Osteoblast (primary cell): ENCODE measurements at places on chromosomes 5 and 9.

- H3K36me3 ChIP-seq, result no peaks in the 10 kb centered on the region
- no peak overlapping the region for H3K27ac ChIP-seq
- H3K4me3 ChIP-seq, result no peak overlapping the region
- no peak for DNase-seq
- H3K27me3 ChIP-seq, result no peaks in the 10 kb centered on the region
- no peaks in the 10 kb centered on the region for H3K4me1 ChIP-seq
Measured at GRCh38 chr9:108417312-108417711, 438.5 kb downstream of the ACTL7B start.

DNA sequence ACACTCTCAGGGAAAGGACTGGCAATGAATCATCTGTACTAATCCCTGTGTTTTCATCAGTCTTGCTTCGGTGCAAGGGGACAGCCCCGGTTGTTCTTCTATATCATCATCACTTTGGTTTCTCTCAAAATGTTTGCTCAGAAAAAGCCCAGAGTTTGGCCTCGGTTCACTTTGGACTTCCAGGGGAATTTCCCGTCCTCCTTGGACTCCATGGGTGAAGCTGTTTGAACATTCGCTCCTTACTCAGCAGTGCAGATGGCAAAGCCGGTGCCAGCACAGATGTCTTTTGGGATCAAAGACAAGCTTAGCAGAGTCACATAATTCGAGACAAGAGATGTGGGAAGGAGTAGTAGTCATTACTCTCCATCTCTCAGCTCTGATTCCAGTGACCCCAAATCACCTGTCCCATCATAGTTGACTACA is 69.8 kb upstream of the TNFSF8 start:
- H3K27ac ChIP-seq, result no peak overlapping the region
- H3K4me1 ChIP-seq, result no peaks in the 10 kb centered on the region
- no peak overlapping the region for H3K4me3 ChIP-seq
- no peak for DNase-seq
- H3K36me3 ChIP-seq, result no peaks in the 10 kb centered on the region

DNA sequence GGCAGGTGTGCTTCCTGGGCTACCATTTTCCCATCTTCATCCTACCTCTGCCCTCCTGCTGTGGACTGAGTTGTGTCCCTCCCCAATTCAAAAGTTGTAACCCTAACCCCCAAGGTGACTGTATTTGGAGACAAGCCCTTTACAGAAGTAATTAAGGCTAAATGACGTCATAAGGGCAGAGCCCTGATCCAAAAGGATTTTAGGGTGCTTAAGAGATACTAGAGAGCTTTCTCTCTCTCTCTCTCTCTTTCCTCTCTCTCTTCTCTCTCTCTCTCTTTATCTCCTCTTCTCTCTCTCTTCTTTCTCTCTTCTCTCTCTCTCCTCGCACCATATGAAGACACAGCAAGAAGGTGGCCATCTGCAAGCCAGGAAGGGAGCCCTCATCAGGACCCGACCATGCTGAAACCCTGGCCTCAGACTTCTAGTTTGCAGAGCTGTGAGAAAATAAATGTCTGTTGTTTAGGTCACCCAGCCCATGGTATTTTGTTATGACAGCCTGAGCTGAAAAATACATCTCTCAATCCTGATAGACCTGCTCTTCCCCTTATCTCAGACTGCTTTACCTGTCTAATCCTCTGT is 36.0 kb upstream of the TEX48 start:
- no peak overlapping the region for H3K27ac ChIP-seq
- H3K4me1 ChIP-seq, result peaks cover 20% of the 10 kb centered on the region
- H3K36me3 ChIP-seq, result no peaks in the 10 kb centered on the region
- DNase-seq, result no peak
- peaks cover 19% of the 10 kb centered on the region for H3K27me3 ChIP-seq

- H3K27me3 ChIP-seq, result no peaks in the 10 kb centered on the region
- H3K27ac ChIP-seq, result no peak overlapping the region
- H3K4me1 ChIP-seq, result no peaks in the 10 kb centered on the region
- DNase-seq, result no peak
- H3K4me3 ChIP-seq, result no peak overlapping the region
Measured at GRCh38 chr9:86046930-86047341, 52.4 kb downstream of the GOLM1 start.

DNA sequence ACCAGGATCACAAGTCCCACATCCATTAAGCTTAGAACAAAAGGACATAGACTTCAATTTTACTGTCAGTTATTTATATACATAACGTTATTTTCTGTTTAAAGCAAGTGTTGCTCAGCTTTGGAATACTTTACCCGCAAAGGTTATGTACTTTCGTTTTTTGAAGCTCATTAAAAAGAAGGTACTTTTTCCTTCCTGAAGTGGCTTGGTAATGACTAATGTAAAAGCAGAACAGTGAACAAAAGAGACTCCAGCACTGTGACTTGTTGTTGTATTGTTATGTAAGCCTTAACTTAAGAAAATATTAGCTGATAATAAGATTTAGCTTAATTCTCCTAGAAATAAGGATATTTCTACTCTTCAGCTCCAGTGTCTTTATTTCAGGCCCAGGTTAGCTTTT is 97.3 kb upstream of the SLCO6A1 start:
- H3K4me1 ChIP-seq, result peaks cover 8% of the 10 kb centered on the region
- no peak for DNase-seq
- H3K27me3 ChIP-seq, result no peaks in the 10 kb centered on the region
- no peak overlapping the region for H3K4me3 ChIP-seq
- H3K36me3 ChIP-seq, result no peaks in the 10 kb centered on the region

GRCh38 chr9:79604921-79605562 is 33.3 kb downstream of the TLE4 start:
- H3K27ac ChIP-seq, result no peak overlapping the region
- H3K4me1 ChIP-seq, result peaks cover 10% of the 10 kb centered on the region
- H3K4me3 ChIP-seq, result no peak overlapping the region
- peaks cover 3% of the 10 kb centered on the region for H3K36me3 ChIP-seq
- no peaks in the 10 kb centered on the region for H3K27me3 ChIP-seq

DNA sequence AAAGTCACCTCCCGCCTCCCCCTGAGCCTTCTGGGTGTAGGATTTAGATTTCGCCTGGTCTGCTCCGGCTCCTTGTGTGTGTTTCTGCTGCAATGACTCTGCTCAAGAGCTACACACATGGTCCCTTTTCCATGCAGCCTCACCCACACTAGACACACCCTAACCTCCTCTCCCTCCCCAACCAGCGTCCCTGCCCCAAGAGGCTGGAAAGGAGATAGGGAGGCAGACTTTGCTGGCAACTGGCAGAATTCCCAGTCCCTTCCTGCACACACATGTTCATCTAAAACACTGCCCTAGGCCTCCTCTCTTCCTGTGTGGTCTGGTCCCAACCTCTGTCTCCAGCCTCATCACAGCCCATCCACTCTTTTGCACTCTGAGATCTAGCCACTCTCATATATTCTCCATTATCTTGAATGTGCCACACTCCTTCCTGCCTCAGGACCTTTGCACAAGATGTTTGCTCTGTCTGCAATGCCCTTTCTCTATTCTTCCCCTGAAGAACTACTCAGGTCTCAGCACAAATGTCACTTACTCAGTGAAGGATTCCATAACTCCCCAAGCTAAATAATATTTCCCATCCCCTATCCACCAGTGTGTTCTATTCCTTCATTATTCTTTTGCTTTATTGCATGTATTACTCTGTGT is 253.8 kb downstream of the CDK5RAP2 start:
- H3K27me3 ChIP-seq, result no peaks in the 10 kb centered on the region
- DNase-seq, result no peak

DNA sequence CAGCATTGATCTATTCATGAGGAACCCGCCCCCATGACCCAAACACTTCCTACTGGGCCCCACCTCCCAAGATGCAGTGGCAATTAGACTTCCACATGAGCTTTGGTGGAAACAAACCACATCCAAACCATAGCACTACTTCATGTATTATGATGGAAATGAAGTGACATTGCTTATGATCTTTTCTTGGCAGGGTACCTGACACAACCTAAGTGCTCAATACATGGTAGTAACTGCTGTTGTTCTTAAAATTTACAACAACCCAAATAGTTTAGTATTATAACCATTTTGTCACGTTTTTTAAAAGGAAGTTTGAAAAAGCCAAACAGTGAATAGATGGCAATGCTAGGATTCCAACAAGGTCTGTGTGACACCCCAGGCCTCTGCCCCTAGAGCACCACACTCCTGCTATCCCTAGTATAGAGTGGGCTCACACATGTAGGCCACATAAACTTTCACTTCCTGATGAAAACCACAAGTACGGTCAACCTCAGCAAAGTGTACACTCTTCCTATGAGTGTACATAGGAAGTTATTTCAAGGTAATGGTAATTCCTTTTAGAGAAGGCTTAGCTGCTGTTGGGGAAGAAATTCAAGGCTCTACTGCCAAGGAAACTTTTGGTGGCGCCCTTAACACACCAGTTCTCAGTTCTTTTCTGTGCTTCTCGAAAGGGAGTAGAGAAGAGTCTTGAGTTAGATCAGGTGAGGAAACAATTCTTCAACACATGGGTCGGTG is 97.6 kb downstream of the ARSB start:
- H3K36me3 ChIP-seq, result no peaks in the 10 kb centered on the region
- H3K4me1 ChIP-seq, result peaks cover 7% of the 10 kb centered on the region
- no peak overlapping the region for H3K4me3 ChIP-seq
- H3K27ac ChIP-seq, result no peak overlapping the region

- peaks cover 9% of the 10 kb centered on the region for H3K4me1 ChIP-seq
- H3K27me3 ChIP-seq, result no peaks in the 10 kb centered on the region
- H3K36me3 ChIP-seq, result no peaks in the 10 kb centered on the region
- peak overlapping the region; percentile 65 for H3K4me3 ChIP-seq
- peak; percentile 90 for DNase-seq
Measured at GRCh38 chr5:153256-153655, 38.0 kb upstream of the LRRC14B start.

- DNase-seq, result peak; percentile 64
- H3K36me3 ChIP-seq, result no peaks in the 10 kb centered on the region
- H3K4me1 ChIP-seq, result peaks cover 33% of the 10 kb centered on the region
- H3K27ac ChIP-seq, result peak overlapping the region; percentile 72
- H3K4me3 ChIP-seq, result no peak overlapping the region
Measured at GRCh38 chr5:135977375-135977928, 22.7 kb upstream of the LECT2 start.

- H3K36me3 ChIP-seq, result no peaks in the 10 kb centered on the region
- no peak overlapping the region for H3K4me3 ChIP-seq
- H3K27ac ChIP-seq, result peak overlapping the region; percentile 14
- H3K4me1 ChIP-seq, result peaks cover 10% of the 10 kb centered on the region
- peaks cover 15% of the 10 kb centered on the region for H3K27me3 ChIP-seq
Measured at GRCh38 chr9:98654247-98654646, 54.5 kb downstream of the GABBR2 start.

GRCh38 chr5:59035681-59036080 is 452.8 kb downstream of the RAB3C start:
- H3K27me3 ChIP-seq, result no peaks in the 10 kb centered on the region
- peak overlapping the region; percentile 90 for H3K27ac ChIP-seq
- no peak overlapping the region for H3K4me3 ChIP-seq
- no peaks in the 10 kb centered on the region for H3K36me3 ChIP-seq
- DNase-seq, result peak; percentile 26
- peaks cover 43% of the 10 kb centered on the region for H3K4me1 ChIP-seq

- DNase-seq, result no peak
- no peak overlapping the region for H3K4me3 ChIP-seq
- H3K27me3 ChIP-seq, result no peaks in the 10 kb centered on the region
- no peaks in the 10 kb centered on the region for H3K36me3 ChIP-seq
- no peak overlapping the region for H3K27ac ChIP-seq
- H3K4me1 ChIP-seq, result no peaks in the 10 kb centered on the region
Measured at GRCh38 chr5:86869268-86869667, 251.5 kb downstream of the COX7C start.

DNA sequence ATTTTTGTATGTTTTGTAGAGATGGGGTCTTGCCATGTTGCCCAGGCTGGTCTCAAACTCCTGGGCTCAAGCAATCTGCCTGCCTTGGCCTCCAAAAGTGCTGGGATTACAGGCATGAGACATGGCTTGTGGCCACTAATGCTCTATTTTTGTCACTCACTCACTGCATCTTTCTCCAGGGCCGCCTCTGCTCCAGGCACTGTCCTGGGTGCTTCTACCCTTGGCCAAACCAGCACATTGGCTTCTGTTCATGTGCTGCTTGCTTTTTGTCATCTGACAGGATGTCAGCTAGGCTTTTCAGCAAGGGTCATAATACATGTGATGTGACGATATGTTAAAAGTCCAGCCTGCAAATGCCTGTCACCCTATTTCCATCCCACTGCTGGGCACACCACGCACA is 3.2 kb downstream of the ODF2 start:
- peaks cover 6% of the 10 kb centered on the region for H3K4me1 ChIP-seq
- no peak overlapping the region for H3K27ac ChIP-seq
- H3K36me3 ChIP-seq, result peaks cover 35% of the 10 kb centered on the region
- H3K4me3 ChIP-seq, result no peak overlapping the region

DNA sequence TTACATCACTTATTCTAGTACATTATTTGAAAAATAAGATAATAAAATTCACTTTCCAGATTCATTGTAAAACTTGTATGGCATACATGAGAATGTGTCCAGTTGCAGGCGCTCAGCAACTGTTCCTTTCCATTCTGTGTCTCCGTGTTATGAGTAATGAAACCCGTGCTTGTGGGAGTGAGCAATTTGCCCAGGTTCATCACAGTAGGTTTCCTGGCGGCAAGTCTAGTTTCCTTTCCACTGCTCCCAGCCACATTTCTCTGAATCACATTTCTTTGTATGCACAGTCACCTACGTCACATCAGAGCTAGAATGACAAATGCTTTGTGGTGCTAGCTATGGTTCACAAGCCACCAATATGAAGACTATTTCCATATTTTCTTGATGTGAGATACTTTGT is 39.9 kb downstream of the MOCS2 start:
- H3K36me3 ChIP-seq, result peaks cover 4% of the 10 kb centered on the region
- H3K4me3 ChIP-seq, result no peak overlapping the region
- DNase-seq, result no peak
- peak overlapping the region; percentile 49 for H3K27ac ChIP-seq
- H3K27me3 ChIP-seq, result no peaks in the 10 kb centered on the region
- H3K4me1 ChIP-seq, result peaks cover 31% of the 10 kb centered on the region

GRCh38 chr5:92552206-92553160 is 1028.5 kb downstream of the NR2F1-AS1 start:
- peak; percentile 43 for DNase-seq
- H3K27me3 ChIP-seq, result no peaks in the 10 kb centered on the region
- peaks cover 17% of the 10 kb centered on the region for H3K4me1 ChIP-seq
- H3K4me3 ChIP-seq, result peak overlapping the region; percentile 33

- H3K4me3 ChIP-seq, result peak overlapping the region; percentile 95
- peaks cover under 1% of the 10 kb centered on the region for H3K27me3 ChIP-seq
- H3K36me3 ChIP-seq, result peaks cover 22% of the 10 kb centered on the region
- peak overlapping the region; percentile 89 for H3K27ac ChIP-seq
Measured at GRCh38 chr9:132078699-132079356, 839 bp downstream of the MED27 start.

GRCh38 chr9:23775549-23775948 is 50.5 kb downstream of the ELAVL2 start:
- H3K27ac ChIP-seq, result no peak overlapping the region
- H3K27me3 ChIP-seq, result no peaks in the 10 kb centered on the region
- no peaks in the 10 kb centered on the region for H3K4me1 ChIP-seq
- no peak overlapping the region for H3K4me3 ChIP-seq

GRCh38 chr9:35229066-35229778 is 67.4 kb downstream of the UNC13B start:
- H3K36me3 ChIP-seq, result no peaks in the 10 kb centered on the region
- DNase-seq, result no peak
- no peak overlapping the region for H3K4me3 ChIP-seq
- no peaks in the 10 kb centered on the region for H3K4me1 ChIP-seq
